ENCODE measurements at places on chromosomes 12 and 14. TPM values are rescaled to one million over a fixed set of nuclear protein-coding genes. Genes with fewer than 3 reads are reported as not detected.

Gene CACNA1C
- 10.1 TPM for total RNA-seq

Gene AKAP3
- 2.1 TPM for total RNA-seq

Gene NEUROD4
- total RNA-seq, result not detected

Gene RD3L
- not detected for total RNA-seq

Gene RASAL1
- total RNA-seq, result not detected

Gene CIDEB
- total RNA-seq, result 1.3 TPM

Gene ALKBH1
- 6.4 TPM for total RNA-seq

Gene RPAP3
- total RNA-seq, result 3.7 TPM

Gene TEX22
- total RNA-seq, result 0.43 TPM

Gene SOS2
- 14.8 TPM for total RNA-seq

Gene KLRB1
- not detected for total RNA-seq

Gene NGB
- not detected for total RNA-seq

Gene CFAP54
- 0.86 TPM for total RNA-seq
